ENCODE measurements at places on chromosomes 13 and 19.

GRCh38 chr19:33301900-33302174 is 497 bp downstream of the CEBPA start:
- no peak for DNase-seq

DNA sequence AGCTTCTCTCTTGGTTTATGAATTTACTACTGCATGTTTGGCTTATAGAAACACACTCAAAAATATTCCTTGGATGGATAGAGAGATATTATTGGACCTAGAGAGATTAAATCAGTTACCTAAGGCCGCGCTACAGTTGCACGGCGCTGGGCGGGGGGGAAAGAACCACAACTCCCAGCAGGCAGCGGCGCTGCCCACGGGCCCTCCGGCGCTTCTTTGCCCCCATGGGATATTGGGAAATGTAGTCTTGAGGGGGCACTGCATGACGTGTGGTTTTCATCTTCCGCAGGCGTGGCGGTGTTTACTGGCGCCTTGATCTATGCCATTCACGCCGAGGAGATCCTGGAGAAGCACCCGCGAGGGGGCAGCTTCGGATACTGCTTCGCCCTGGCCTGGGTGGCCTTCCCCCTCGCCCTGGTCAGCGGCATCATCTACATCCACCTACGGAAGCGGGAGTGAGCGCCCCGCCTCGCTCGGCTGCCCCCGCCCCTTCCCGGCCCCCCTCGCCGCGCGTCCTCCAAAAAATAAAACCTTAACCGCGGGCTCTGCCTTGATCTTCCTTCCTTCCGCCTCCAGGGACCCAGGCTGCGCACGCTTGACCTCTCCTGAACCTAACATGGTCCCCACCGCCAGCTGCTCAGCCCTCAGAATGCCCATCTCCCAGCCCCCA is 4.8 kb downstream of the EMP3 start:
- DNase-seq: peak; percentile 86

GRCh38 chr13:101718496-101718895 is 266.0 kb downstream of the ITGBL1 start:
- DNase-seq: no peak

GRCh38 chr13:29957320-29957719 is 106.9 kb upstream of the UBL3 start:
- DNase-seq: no peak

- DNase-seq: no peak
These were observed 13.3 kb upstream of the LEUTX start for GRCh38 chr19:39765091-39766076.

GRCh38 chr19:18646535-18647370 is 9.9 kb downstream of the KLHL26 start:
- DNase-seq: no peak

DNA sequence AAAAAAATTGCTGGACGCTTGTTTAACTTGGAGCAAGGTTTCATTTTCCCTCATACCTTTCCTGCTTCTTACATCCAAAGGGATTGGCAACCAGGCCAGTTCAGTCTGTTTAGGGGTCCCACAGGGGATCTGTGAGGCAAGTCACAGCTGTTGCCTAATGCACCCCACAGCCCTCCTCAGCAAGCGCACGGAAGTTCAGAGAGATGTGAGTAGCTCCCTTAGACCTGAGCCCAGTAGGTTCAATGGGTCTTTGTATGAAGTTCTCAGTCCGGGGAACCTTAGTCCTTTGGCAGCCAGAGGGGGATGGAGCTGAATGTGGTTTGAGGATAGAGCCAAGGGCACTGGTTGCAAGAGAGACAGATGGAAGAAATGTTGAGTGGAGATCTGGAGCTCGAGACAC is 13.0 kb downstream of the SAMD4B start:
- peak; percentile 24 for DNase-seq

All from nucleus accumbens (tissue), 56 donors.